ENCODE measurements at places on chromosomes 11 and 22.

GRCh38 chr11:19060629-19061028, at the start of gene MRGPRX2:
TSS of gene MRGPRX2 (minus strand) at chr11:19060717. CDS start at chr11:19056402, 4,315 bp downstream.
- DNase-seq: peak; percentile 5

DNA sequence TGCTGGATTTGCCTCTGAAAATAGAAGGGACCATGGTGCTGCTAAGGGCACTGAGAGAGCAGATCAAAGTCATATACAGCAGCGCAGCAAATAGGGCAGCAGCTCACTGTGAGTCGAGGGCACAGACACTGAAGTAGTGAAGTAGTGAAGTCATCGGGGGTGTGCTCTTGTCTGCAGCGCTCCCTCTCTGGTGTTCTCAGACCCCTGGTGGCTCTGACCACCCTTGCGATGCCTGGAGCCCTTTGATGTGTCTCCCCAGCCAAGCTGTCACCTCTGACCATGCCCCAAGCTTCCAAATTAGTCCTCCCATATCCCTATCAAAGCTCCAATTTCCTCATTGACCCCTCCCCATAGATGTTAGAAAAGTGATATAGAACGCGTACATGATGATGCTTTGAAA, 27.7 kb upstream of the EIF3M start:
- DNase-seq: no peak

DNA sequence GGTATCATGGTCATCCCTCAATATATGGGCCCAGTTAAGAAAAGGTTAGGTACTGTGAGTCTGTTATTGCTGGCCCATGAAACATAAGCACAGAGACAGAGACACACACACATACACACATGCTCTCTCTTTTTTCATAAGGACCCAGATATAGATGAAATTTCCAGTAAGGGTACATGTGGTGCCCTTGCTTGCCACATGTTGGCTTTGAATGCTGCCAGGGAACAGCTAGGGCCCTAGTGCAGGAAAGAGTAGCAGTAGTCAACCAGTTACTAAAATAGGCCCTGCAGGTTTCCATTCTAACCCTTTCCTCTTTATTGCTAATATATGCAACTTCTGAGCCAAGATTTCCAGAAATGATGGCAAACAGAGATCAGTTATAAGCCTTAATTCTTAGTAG, 9.1 kb downstream of the SNX19 start:
- no peak for DNase-seq

- DNase-seq: no peak
These were observed 123.8 kb downstream of the WT1 start for GRCh38 chr11:32311346-32312065.

- no peak for DNase-seq
These were observed 21.2 kb downstream of the EHF start for GRCh38 chr11:34642001-34642554.

DNA sequence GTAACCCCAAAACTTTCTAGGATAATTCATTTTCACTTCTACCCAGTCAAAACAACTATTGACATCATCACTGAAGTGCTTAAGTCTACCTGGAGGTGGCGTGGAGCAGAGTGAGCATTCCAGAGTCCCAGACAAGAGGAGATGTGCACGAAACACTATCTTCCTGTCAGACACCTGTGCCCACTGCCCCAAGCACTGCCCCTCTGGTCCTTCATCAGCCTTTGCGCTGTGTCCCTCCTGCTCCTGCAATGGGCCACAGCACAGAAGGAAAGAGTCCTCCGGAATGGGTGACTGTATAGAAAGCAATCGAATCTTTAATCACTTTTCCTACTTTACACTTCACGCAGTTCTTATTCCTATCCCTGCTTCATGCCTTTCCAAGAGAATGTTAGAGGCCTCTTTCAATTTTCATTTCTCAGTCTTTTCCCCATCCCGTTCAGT, 512 bp upstream of the GRIA4 start:
- no peak for DNase-seq

- no peak for DNase-seq
These were observed 1.2 kb downstream of the FOLR2 start for GRCh38 chr11:72217841-72218240.

DNA sequence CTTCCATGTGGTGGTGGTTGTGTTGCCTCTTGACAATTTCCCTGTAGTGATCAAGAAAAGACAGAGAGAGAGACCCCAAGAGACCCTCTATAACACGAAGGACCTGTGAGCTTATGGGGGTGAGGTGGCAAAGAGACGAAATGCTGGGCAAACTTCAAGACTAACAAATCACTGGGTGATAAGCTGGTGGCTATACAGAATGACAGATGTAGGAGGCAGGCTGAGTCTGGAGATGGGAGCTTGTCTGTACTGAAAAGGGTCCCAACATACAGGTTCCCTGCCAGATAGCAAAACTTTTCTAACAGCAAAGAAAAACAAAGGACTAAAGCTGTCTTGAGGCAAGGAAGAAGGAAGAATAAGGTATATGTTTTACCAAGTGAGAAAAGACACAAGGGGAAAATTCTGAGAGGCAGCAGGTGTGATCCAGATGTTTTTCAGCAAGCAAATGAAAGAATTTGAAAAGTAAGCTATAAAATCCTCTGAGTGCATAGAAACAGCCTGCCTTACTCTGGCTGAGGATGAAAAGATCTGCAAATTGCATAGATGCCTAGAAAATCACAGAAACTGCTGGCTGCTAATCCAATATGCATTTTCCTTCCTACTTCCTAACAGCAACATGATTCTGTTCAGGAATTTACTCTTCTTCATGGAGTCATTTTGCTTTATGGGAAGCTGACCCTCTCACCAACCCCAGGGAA, 21.9 kb upstream of the LYVE1 start:
- DNase-seq: no peak

GRCh38 chr22:37223965-37224551, 11.8 kb upstream of the SSTR3 start:
- DNase-seq: peak; percentile 31

- no peak for DNase-seq
These were observed 203.6 kb upstream of the SESN3 start for GRCh38 chr11:95434489-95435057.

GRCh38 chr22:26713823-26714449, 56.5 kb downstream of the MIAT start:
- no peak for DNase-seq

GRCh38 chr11:127639916-127640315, 639.3 kb upstream of the KIRREL3 start:
- no peak for DNase-seq

DNA sequence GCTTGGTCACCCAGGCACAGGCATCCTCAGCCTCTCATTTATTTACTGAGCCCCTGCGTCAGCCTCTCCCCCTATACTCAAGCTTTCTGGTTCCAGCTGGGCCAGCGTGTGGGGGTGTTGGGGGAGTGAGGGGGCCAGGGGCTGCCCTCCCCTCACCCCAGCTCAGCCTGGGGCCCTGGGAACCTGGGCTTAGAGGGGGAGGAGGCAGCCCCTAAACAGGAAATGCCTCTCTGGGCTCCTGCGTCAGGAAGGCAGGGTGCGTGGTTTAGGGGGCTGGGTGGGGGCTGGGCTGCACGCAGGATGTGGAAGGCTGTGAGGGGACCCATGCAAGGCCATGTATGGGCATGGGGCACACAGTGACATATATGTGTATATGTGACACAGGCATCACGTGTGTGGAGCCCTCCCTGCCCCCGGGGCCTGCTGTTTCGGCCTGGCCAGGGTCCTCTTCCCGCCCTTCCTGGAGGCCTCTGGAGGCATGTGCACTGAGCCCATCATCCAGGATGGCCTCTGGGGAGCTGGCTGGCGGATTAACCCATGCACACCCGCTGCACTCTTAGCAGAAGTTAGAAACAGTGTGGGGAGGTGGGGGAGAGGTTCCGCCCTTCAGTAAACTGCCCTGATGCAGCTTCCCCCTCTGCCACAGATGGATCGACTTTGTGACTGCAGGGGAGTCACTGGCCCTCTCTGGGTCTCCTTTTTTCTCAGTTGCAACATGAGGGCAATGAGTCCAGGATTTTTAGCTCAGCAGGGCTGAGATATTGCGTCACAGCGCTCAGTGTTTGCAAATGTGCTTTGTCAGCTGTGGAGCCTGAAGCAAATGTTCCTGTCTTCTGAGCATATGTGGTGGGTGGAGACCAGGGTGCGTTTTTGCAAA, 1.1 kb upstream of the CD248 start:
- DNase-seq: peak; percentile 33

- no peak for DNase-seq
These were observed 26.4 kb downstream of the MN1 start for GRCh38 chr22:27775087-27775698.

- DNase-seq: peak; percentile 38
These were observed at the start of gene OSBPL5 for GRCh38 chr11:3165152-3165705. TSS of gene OSBPL5 (minus strand) at chr11:3165310. CDS start at chr11:3129148, 36,162 bp downstream.

GRCh38 chr11:7437696-7438095, 47.6 kb upstream of the OLFML1 start:
- DNase-seq: no peak

- no peak for DNase-seq
These were observed 5.6 kb downstream of the AHNAK start for GRCh38 chr11:62540804-62541701.

GRCh38 chr11:72229925-72230763, 5.6 kb downstream of the INPPL1 start:
- no peak for DNase-seq

DNA sequence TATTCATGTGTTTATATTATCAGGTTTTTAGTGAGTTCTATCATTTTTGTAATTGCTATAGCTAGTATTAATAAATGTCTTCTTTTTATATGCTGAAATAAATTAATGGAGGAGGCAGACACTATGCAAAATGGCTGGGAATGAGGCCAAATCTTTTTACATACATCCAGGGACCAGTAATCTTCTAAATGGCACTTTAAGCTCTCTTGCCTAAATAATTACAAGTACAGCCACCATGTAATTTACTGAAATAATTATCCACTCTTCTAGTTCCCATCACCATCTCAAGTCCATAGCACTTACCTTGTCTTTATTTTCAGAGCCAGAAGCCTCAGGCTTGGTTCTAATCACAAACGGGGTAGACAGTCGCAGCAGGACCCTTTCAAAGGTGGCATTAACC, 79.1 kb downstream of the GUCY1A2 start:
- no peak for DNase-seq

GRCh38 chr22:45426387-45426786, 12.9 kb downstream of the RIBC2 start:
- DNase-seq: no peak

DNA sequence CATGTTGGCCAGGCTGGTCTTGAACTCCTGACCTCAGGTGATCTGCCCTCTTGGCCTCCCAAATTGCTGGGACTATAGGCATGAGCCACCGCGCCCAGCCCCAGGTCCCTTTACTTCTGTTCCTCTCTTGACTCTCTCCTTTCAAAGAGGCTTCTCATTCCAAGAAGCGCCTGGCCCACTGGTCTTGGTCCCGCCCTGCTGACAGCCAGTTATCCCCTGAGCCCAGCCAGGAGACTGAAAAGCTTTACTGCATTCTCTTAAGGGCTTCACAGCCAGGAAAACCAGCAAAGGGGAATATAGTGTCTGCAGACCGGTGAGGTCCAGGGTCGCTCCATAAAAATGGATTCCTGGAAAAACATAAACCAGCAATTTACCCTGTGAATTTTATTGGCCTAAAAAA, 68.3 kb downstream of the NFAM1 start:
- no peak for DNase-seq

DNA sequence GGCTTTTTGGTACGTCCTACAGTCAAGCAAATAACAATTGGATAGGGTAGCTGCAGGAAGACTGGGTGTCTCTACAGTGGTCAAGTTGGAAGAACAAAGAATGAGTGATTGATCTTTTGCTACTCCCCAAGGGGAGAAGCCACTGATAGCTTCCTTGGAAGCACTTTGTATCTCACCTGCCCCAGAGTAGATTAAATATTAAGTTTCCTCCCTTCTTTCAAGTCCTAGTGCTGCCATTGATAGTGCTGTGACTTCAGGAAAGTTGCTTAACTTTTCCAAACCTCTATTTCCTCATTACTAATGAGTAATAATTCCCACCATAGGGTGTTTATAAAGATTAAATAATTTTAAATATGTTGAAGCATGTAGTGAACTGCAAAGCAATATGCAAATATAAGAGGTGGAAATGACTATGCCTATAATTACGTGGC, 35.6 kb upstream of the EHF start:
- DNase-seq: no peak

GRCh38 chr11:74612877-74613276, 20.5 kb downstream of the POLD3 start:
- no peak for DNase-seq

- no peak for DNase-seq
These were observed 453.6 kb downstream of the MN1 start for GRCh38 chr22:27347951-27348350.

- no peak for DNase-seq
These were observed 15.3 kb upstream of the NELL1 start for GRCh38 chr11:20654038-20654437.

- DNase-seq: no peak
These were observed 137.1 kb downstream of the TMEM135 start for GRCh38 chr11:87174870-87175269.

DNA sequence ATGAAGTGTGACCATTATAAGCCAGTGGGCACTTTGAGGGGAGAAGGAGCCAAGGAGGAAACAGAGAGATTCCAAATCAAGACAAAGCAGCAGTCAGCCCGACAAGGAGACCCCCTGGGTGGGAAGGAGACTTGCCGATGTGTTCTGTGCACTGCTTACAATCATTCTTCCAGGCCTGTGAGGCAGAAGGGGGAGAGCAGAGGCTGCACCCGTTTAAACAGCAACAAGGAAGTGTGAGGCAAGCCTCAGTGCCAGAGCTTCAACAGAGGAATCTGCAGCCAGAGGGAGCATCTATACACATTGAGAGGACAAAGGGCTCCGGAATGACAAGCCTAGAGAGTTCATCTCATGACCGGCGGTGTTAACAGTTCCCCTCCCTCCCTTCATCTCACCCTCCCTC, 121.1 kb downstream of the NXPE2 start:
- DNase-seq: no peak

DNA sequence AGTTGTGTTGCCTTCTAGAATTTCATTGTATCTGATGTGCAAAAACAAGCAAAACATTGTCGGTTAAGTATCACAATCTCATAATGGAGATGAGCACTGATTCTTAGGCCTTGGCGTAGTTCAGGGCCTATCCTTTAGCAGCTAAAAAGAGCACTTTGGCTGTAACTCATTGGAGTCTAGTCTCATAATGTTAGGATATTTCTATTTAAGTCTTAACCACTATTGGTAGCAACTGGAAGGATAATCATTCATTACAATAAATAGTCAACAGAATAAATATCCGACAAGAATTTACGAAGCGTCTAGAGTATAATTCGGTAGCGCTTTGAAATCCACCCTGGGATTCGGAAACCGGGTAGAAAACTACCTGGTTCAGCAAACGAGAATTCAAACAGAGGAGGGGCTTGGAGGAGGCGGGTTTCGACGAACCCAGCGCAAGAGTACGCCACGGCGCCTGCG, 461 bp upstream of the EED start:
- peak; percentile 90 for DNase-seq

GRCh38 chr11:124646148-124646547, 23.5 kb downstream of the TBRG1 start:
- no peak for DNase-seq

DNA sequence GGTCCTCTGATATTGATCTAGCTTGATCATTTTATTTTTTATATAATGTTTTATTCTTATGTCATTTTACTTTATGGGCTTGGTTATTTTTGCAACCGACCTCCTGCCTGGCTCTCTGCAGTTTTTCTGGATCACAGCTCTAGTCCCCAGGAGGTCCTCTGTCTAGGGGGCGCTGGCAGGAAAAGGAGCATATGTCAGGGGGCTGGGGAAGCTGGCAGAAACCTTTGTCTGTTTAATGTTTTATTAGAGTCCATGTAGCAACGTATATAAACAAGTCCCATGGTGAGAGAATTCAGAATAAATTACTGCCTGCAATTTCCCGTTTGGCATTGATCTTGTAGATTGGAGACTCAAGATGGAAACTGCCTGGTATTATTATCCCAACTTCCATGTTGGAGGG, 133.5 kb upstream of the ZBED5 start:
- DNase-seq: no peak

- DNase-seq: no peak
These were observed 20.6 kb downstream of the CLMP start for GRCh38 chr11:123174196-123175183.

Data from CD4-positive, alpha-beta T cell treated with Interleukin-2 at 100 ng/mL for 4 hours (primary cell).